ENCODE measurements at places on chromosomes 2 and 18.
A peak's percentile ranks its signal among the peaks of the same experiment; 100 is the strongest.

- DNase-seq, result no peak
Measured at GRCh38 chr2:221605751-221606240, 33.7 kb upstream of the EPHA4 start.

DNA sequence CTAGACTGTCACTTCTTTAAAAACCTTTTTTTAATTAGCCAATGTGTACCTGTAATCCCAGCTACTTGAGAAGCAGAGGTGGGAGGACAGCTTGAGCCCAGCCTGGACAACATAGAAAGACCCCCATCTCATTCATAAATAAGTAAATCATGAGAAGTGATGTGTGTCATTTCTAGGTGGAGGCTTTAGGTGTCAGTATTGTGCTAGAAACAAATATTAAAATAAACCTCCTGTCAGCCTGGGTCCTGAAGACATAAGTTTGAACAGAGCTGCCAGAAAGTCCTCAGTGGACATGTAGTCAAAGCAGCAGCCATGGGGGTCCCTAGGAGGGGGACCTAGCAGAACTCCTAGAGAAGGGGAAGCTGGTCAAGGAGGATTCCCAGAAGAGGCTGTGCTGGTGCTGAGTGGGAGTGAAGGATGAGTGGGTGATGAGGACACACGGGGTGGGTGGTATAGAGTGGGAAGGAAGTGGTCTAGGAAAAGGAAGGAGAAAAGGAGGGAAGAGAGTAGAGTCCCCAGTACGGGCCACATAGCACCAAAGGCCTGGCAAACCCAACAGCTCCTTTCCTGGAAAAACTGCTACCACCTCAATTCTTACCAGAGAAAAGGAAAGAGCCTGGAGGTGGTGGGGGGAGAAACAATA is 316.6 kb upstream of the NCKAP5 start:
- no peak for DNase-seq

GRCh38 chr2:98458667-98459380 is 14.2 kb downstream of the INPP4A start:
- DNase-seq, result no peak

- DNase-seq, result peak; percentile 12
Measured at GRCh38 chr18:30280861-30281470, 761.6 kb downstream of the DSC3 start.

GRCh38 chr2:124874219-124874618 is 849.1 kb downstream of the CNTNAP5 start:
- DNase-seq, result no peak

GRCh38 chr2:9268301-9269080 is 61.9 kb downstream of the ASAP2 start:
- no peak for DNase-seq

DNA sequence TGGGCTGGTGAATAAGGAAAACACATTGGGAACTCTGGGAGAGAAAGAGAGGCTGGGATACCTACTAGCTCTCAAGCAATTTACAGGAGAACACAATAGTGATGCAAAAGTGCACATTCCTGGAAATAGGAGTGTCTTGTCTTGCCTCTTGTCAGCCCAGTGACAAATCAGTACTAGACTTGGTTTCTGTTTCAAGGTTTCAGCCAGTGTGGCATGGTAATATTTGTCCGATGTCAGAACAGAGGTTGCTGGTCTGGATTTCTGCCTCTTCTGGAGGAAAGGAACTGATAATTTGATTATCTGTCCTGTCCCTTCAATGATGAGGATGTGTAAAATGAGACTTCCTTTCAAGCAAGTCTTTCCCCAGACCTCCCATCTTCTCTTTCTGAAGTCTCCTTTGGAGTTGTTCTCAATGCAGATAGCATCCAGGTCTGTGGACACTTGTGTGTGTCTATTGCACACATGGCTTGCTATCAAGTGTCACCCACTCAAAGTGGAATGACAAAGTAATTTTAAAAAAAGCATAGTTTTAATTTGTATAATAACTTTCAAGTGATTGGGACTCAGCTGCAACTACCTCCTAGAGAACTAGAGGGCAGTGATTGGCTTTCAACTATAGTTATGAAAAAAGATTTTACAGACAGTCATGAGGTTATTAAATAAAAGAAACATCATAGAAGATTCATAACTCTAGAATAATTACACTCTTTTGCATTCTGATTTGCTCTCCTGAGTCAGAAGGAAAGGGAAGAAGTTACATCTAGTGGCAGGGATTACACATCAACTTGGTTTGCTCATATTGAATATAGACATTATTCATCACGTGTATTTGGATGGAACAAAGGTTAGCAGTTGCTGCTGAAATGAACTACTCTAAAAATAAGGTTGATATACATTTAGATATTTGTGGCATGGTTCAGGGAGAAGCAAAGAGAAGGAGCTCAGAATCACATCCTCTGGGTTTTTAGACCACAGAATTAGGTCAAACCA is 4.5 kb downstream of the GPR39 start:
- no peak for DNase-seq

DNA sequence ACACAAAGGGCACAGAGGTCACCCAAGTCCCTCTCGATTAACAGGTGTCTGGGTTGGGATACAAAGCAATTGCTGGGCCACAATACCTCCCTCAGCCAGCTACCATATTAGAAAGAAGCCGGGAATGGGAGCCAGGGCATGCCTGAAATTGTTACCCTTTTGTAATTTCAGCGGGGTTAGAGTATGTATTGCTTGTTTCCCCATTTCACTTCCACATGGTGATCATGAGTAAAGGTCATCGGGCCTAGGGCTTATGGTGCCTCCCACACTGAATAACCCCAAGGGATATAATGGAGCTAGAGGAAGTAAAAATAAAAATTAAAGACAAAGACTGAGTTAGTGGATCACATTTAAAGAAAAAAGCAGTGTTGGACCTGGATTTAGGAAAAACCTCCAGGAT is 437.2 kb upstream of the KLHL29 start:
- DNase-seq, result no peak

DNA sequence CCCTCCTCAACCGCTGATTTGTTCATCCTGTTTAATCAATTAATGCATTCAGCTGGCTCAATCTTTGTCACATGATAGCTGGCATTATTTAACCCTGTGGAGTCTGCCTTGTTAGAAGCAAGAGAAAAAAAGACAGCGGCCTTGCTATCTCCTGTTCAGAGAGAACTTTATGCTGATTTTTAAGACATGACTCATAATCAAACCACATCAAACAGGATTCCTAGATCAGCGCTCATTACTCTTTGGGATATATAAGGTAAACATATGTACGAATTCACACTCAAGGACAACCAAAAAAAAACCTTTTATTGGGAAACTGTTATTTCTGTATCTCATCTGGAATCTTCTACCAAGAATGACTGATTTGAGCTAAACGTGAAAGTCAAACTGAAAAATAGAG is 195.1 kb downstream of the C1D start:
- no peak for DNase-seq

GRCh38 chr2:226794751-226795171 is 4.9 kb downstream of the IRS1 start:
- DNase-seq, result peak; percentile 28

GRCh38 chr2:28527196-28527595 is 31.3 kb downstream of the PLB1 start:
- DNase-seq, result no peak

DNA sequence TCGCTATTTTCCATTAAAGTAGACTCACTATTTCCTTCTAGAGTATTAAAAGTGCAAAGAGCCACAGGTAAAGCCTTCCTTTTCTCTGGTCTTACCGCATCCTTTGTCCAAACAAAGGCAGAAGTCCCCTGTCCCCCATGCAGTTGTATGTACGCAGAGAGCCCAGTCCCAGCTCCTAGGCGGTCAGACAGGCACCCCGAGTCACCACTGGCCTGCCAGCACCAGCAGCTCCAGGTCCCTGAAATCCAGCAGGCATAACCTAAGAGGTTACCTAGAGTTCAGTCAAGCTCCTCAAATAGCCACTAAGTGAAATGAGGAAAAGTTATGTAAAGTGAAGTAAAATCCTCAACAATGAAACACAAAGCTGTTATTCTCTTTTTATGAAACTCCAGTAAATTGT is 60.4 kb upstream of the TWIST2 start:
- DNase-seq, result no peak

DNA sequence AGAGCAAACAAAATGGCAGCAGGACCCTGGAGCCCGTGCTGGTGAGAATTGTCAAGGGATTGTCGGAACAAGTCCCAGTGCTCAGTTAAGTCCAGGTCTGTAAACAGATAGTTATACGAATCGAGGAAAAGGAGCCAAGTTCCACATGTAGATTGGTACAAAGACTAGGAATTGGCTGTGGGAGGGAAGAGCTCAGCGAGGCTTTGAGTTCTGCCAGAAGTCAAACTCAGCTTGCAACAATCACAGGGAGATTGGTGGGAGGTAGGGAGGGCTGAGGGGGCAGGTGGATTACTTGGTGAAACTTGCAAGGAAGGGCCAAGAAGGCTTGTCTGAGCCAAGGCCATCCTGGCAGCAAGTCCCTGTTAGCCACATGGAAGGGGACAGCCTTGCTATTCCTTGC is 217.8 kb upstream of the ARL4C start:
- DNase-seq, result no peak

DNA sequence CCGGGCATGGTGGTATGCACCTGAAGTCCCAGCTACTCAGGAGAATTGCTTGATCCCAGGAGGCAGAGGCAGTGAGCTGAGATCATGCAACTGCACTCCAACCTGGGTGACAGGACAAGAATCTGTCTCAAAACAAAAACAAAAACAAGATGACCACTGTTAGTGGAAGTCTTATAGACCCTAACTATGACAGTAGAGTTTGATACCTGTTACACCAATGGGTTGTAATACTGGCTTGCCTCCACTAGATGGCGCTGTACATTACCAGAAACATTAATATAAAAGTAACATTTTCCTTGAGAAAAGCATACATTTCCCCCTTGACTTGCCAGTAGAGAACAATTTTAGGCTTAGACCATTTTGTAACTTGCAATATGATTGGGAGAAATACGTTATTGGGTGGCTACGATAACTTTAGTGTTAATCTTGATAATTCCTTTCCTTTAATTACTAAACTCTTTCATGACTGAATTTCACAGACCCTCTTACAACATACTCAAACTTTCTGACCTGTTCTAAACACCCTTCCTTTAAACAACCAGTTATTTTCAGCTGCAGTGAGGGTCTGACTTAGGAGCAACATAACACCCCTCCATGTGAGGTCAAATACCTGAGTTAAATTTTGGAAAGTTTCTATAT is 19.5 kb downstream of the SLC25A52 start:
- DNase-seq, result peak; percentile 30

- DNase-seq, result peak; percentile 89
Measured at GRCh38 chr2:120343433-120344105, 2.4 kb upstream of the INHBB start.

- DNase-seq, result no peak
Measured at GRCh38 chr2:1975060-1975459, 230.7 kb upstream of the PXDN start.

Measured in femur (tissue), 1 donor.